ENCODE measurements at places on chromosomes 4 and X. TPM values are rescaled to one million over a fixed set of nuclear protein-coding genes. Genes with fewer than 3 reads are reported as not detected.

The TCEAL6 gene
- not detected for total RNA-seq

The GPR34 gene
- 1.2 TPM for total RNA-seq

DNA sequence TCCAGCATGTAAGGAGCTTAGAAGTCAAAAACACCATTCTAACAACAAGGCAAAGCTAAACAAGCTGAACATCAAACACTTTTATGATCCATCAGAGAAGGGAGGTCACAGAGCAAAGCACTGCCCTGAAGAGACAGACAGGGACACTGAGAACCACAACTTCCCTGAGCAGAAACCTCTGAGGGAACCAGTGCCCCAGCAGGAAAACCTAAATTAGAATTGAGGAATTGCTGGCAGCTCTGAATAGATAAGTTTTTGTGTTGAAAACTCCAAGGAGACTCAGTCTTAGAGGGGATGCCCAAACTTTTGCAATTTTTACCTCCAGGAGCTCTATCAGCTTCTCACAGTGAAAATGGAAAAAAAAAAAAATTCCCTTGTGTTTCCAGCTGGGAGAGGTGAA is 83.0 kb upstream of the MAPK10 start:
- DNase-seq: no peak

GRCh38 chr4:143202824-143203223 is 18.1 kb downstream of the USP38 start:
- DNase-seq: no peak

- no peak for DNase-seq
Observed at GRCh38 chr4:109027016-109027500, 264.2 kb upstream of the ETNPPL start.

All from activated T-helper 1 cell treated with anti-CD3 and anti-CD28 coated beads, Interleukin-12 subunit alpha, Interleukin-12 subunit beta, Interleukin-2, Interleukin-4 antibody, amounts not matched to agents 30 ng/mL and 10 ng/mL and 1 ng/mL, durations not matched to agents 14 hours and 24 hours and 36 hours (primary cell).